Heart right ventricle (tissue), 16 donors: ENCODE measurements at places on chromosomes 1 and 21. TPM values are rescaled to one million over a fixed set of nuclear protein-coding genes. Genes with fewer than 3 reads are reported as not detected.

The CLDN17 gene
- not detected for total RNA-seq

The NUAK2 gene
- 0.34 TPM for total RNA-seq

DNA sequence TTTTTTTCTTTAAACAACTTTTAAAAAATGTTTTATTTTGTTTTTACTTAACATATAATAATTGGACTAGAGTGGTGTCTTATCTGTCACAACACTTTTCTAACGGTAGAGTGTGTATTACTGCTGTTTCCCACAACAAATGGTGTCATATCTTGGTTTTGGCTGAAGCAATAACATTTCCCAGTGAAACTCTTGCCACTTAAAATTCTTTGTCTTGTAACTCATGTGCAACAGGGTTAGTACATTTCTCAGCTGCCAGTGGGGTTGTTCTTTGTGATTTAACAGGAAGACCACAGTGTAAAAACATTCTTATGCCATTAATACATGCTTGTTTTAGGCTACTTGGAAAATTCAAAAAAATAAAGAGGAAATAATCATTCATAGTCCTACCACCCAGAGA, 43.5 kb downstream of the ALPL start:
- H3K27me3 ChIP-seq, result no peaks in the 10 kb centered on the region
- H3K27ac ChIP-seq, result peak overlapping the region; percentile 65
- H3K4me3 ChIP-seq, result no peak overlapping the region
- peaks cover 17% of the 10 kb centered on the region for H3K4me1 ChIP-seq
- DNase-seq, result no peak

DNA sequence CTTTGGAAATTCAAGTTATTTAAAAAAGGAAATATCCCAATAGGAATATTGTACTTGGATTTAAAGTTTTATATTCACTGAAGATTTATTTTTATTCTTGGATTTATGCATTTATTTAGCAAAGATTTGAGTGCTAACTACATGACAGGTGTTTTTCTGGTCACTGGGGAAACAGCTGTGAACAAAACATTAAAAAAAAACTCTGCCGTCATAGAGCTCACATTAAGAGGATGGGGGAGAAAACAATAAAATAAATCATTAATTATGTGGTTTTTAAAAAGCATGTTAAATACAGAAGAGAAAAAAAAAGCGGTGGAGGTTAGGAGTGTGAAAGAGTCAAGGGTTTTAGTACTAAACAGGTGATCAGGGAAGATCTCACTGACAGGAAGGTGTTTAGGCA, 149.9 kb downstream of the GALNT2 start:
- no peak for DNase-seq
- H3K4me1 ChIP-seq, result peaks cover 34% of the 10 kb centered on the region
- no peak overlapping the region for H3K4me3 ChIP-seq
- no peaks in the 10 kb centered on the region for H3K27me3 ChIP-seq
- H3K36me3 ChIP-seq, result no peaks in the 10 kb centered on the region
- H3K27ac ChIP-seq, result no peak overlapping the region

- no peaks in the 10 kb centered on the region for H3K4me1 ChIP-seq
- no peaks in the 10 kb centered on the region for H3K36me3 ChIP-seq
- DNase-seq, result no peak
- H3K27ac ChIP-seq, result no peak overlapping the region
- no peaks in the 10 kb centered on the region for H3K27me3 ChIP-seq
- no peak overlapping the region for H3K4me3 ChIP-seq
These were observed 1022.5 kb upstream of the ADGRL2 start for GRCh38 chr1:80778094-80778840.
